ENCODE measurements at places on chromosomes 1 and 21. TPM values are rescaled to one million over a fixed set of nuclear protein-coding genes. Genes with fewer than 3 reads are reported as not detected.

- no peak for DNase-seq
Measured at GRCh38 chr1:26724926-26725325, 29.1 kb downstream of the ARID1A start.

- no peak for DNase-seq
Measured at GRCh38 chr21:41319273-41319672, 2.7 kb downstream of the FAM3B start.

DNA sequence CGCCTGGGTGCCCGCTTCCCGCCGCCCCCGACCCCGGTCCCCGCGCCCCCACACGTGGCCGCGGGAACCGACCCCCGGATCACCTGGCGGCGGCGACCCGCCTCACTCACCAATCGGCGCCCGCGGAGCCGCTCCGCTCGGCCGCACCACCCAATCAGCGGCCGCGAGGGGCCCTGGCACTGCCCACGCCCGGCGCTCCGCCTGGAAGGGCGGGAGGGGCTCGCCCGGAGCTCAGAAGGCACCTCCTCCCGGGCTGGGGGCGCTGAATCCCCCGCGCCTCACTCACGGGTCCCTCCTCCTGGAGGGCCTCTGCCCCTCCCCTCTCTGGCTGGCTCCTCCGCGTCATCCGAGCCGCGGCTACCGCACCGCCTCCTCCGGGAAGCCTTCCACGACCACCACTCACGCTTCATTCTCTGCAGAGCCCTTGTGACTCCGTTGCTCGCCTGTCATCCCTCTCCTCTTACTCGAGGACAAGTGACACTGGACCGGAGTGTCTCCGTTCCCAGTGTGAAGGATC is 374 bp downstream of the SH2D5 start:
- peak; percentile 56 for DNase-seq

DNA sequence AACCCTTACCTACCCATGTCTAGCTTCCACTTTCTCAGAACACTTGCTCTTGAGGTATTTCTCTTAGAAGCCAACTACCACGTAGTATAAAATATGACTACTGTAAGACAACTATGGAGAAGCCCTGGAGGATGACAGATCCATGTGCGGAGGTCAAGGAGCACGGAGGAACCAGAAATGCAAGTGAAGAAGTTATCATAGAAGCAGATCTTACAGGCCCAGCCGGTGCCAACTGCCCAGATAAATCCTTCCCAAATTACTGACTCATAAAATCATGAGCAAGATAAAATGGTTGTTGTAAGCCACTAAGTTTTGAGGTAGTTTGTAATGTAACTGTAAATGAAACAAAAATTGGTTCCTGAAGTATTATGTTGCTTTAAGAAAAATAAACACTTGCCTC is 12.6 kb downstream of the GTF2B start:
- DNase-seq: no peak

GRCh38 chr21:45167796-45168222 is 93.4 kb downstream of the ADARB1 start:
- DNase-seq: no peak

The RNU1-3 gene
- total RNA-seq: 294 TPM

DNA sequence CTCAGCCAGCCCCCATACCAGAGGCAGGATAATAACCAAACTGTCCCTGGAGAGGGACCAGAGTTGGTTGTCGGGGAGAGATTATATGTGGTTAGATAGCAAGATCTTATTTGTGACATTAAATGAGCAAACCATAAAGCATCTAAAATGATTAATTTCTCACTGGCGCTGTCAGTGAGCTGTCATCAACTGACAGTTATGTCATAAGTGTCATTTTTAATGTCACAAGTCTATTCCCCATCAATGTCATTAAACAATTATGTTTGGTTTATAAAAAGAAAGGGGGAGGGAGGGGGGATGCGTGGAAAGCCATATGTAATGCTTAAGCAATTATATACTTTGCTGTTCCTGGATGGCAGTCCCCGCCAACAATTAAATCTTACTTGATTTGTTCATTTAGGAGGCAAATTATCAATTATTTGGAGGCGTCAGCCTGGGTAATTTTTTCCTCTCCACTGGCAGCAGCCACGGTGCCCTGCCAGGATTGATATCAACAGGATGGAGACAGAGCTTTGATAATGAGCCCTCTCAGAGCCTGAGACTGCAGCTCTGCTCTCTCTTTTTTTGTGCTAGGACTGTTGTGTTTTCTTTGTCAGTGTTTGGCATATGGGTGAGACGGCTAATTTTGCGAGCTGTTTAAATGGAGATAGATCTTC is 333.6 kb upstream of the CAMK1G start:
- DNase-seq: no peak

The MTARC2 gene
- 9.5 TPM for total RNA-seq

- DNase-seq: no peak
Measured at GRCh38 chr1:15707239-15707925, 23.3 kb downstream of the PLEKHM2 start.

GRCh38 chr21:37912616-37913015 is 3.6 kb downstream of the KCNJ6 start:
- no peak for DNase-seq

- no peak for DNase-seq
Measured at GRCh38 chr1:203151362-203152157, 24.0 kb downstream of the ADORA1 start.

DNA sequence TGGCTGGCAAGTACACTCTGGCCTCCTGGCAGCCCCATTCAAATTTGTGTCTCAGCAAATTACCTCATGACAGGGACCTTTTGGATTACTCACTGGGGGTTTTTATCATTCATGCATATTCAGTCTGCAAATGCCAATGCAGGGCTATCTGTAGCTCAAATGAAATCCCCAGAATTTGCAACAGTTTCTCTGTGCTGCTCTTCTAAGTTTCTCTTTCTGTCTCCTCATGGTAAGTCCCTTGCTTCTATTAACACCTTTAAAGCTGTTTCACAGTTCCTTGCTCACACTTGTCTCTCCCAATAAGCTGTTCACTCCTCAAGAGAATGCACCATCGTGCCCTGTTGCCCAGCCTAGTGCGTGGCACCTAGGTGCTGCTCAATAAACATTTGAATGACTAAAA is 3.3 kb upstream of the FAM78B start:
- DNase-seq: no peak

The TMOD4 gene
- not detected for total RNA-seq

- no peak for DNase-seq
Measured at GRCh38 chr1:12503709-12504108, 114.3 kb downstream of the DHRS3 start.

The TEDDM1 gene
- not detected for total RNA-seq

Data from SJSA1 (cell line).